ENCODE measurements at places on chromosomes 3 and 15. TPM values are rescaled to one million over a fixed set of nuclear protein-coding genes. Genes with fewer than 3 reads are reported as not detected.

The TLR9 gene
- not detected for total RNA-seq

The SENP5 gene
- total RNA-seq = 38.2 TPM

The PLIN1 gene
- not detected for total RNA-seq

The PRR20G gene
- not detected for total RNA-seq

The SNX22 gene
- not detected for total RNA-seq

The SEMA3F gene
- not detected for total RNA-seq

The TTC14 gene
- total RNA-seq = 35.8 TPM

The TERC gene
- 722 TPM for total RNA-seq

The DAZL gene
- not detected for total RNA-seq

The ZPLD1 gene
- total RNA-seq = not detected

The CLRN1 gene
- total RNA-seq = not detected

The SAMMSON gene
- total RNA-seq = under 0.01 TPM

The CCR9 gene
- not detected for total RNA-seq

The CNTN4 gene
- total RNA-seq = not detected

The UCN2 gene
- 2.9 TPM for total RNA-seq

The TPRG1 gene
- 1.7 TPM for total RNA-seq

The TNNC1 gene
- total RNA-seq = 0.34 TPM

The SENP8 gene
- 1.7 TPM for total RNA-seq

The ADAMTS17 gene
- total RNA-seq = 0.33 TPM

The TGM5 gene
- not detected for total RNA-seq

The OSBPL10 gene
- total RNA-seq = 40.7 TPM

The CADM2 gene
- not detected for total RNA-seq

The CRYGS gene
- total RNA-seq = 1.0 TPM

The IL17RE gene
- total RNA-seq = 1.1 TPM

The ITIH1 gene
- total RNA-seq = not detected

The MITF gene
- total RNA-seq = 528 TPM

The RYR3 gene
- total RNA-seq = under 0.01 TPM

The GOLGA8A gene
- total RNA-seq = 17.4 TPM

The SCAMP2 gene
- total RNA-seq = 33.4 TPM

The FES gene
- total RNA-seq = 23.4 TPM

The PLS1 gene
- 6.0 TPM for total RNA-seq

The NOX5 gene
- total RNA-seq = under 0.01 TPM

The LRTM1 gene
- not detected for total RNA-seq

The TRAT1 gene
- total RNA-seq = not detected

The ZWILCH gene
- 39.0 TPM for total RNA-seq

The TMEM45A gene
- total RNA-seq = 7.9 TPM

The GP5 gene
- under 0.01 TPM for total RNA-seq

The ZNF860 gene
- 2.2 TPM for total RNA-seq

The INSYN1 gene
- total RNA-seq = 30.2 TPM

The PLCD1 gene
- total RNA-seq = 18.9 TPM

Measured in melanocyte of skin (primary cell).